ENCODE measurements at places on chromosomes 12 and 14.

DNA sequence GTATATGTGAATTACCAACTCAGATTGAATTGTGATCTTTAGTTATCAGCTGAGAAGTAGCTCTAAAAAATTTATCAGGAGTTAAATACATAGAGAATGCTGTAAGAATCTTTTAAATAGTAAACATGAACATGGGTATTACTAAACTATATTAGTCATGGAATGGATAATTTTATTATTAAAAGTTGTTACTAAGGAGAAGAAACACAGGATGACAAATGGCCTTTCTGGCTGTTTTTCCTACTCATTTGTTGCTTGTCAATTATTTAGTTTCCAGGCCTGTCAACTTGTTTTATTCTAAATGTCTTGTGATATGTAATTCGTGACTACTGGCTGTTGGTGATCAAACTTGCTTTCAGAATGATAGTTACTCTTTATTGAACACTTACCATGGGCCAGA, 58.7 kb downstream of the KTN1 start:
- DNase-seq = no peak

DNA sequence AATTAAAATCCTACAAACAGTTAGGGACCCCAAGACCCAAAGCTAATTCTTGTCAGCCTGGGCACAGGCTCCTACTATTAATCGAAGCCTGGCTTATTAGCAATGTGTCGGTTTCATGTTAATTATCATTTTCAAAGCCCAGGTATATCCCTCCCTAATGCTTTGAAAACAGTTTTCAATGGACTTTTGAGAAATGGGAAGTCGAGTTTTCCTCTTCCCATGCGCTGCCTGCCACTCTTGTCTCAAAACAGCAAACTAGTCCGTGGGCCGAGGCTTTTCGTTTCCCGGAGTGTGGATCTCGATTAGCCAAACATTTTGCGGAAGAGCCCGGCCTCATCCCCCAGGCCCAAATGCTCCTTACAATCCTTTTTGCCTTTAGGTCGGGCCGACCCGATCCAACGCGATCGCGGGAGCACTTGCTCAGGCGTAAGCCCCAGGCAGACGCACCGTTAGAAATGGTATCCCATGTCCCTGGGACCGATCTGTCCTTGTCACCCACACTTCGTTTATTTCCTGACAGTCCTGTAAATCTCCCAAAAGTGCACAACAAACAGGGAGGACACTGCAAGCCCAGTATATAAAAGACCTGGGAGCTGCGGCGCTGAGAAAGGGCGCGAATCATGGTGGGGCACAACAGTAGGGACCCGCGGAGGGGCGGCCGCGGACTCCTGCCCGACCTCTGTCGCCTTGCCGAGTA, 1.5 kb downstream of the SIX6 start:
- no peak for DNase-seq

GRCh38 chr12:87921621-87922020, 107.6 kb downstream of the C12orf50 start:
- DNase-seq = no peak

GRCh38 chr12:112539221-112539620, 120.5 kb downstream of the PTPN11 start:
- no peak for DNase-seq
